ENCODE measurements at places on chromosomes 2 and 18.

- no peak for DNase-seq
Measured at GRCh38 chr2:114442510-114442909, at the start of gene DPP10. DPP10 (plus strand) TSS chr2:114442641.

DNA sequence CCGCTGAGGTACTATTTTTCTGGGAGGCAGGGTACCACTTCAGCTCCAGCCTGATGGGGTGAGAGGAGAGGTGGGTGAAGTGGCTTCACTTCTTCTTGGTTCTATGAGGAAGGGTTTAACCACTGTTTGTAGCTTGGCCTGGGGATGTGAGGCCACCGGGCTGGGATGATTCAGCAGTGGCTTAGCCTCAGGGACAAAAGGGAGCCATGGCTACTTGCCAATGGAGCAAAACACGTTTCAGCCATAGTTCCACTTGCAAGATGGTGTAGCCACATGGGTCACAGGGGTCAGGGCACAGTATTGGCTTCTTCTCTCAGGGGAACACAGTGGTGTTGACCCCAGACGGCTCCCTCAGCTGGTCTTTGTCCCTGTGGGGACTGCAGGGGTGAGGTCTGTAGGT, 14.9 kb downstream of the ZDBF2 start:
- DNase-seq = no peak

GRCh38 chr2:60364491-60364890, 189.0 kb downstream of the BCL11A start:
- DNase-seq = no peak

- no peak for DNase-seq
Measured at GRCh38 chr2:51158251-51158650, 126.3 kb upstream of the NRXN1 start.

- DNase-seq = no peak
Measured at GRCh38 chr2:55361465-55362189, 58.0 kb downstream of the CCDC88A start.

GRCh38 chr18:33421225-33421624, 19.3 kb downstream of the CCDC178 start:
- DNase-seq = no peak

DNA sequence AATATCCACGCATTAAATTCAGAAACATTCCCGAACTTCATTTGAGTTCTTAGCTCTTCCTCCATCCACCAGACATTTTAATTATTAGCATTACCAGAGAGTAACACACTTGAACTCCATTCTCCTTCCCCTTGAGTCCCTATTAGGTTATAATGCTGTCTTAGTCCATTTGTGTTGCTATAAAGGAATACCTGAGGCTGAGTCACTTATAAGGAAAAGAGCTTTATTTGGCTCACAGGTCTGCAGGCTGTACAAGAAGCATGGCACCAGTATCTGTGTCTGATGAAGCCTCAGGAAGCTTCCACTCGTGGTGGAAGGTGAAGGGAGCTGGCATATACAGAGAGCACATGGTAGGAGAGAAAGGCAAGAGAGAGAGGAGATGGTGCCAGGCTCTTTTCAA, 25.4 kb downstream of the TBC1D8 start:
- no peak for DNase-seq

- DNase-seq = no peak
Measured at GRCh38 chr2:33086400-33087015, 139.8 kb downstream of the LTBP1 start.

DNA sequence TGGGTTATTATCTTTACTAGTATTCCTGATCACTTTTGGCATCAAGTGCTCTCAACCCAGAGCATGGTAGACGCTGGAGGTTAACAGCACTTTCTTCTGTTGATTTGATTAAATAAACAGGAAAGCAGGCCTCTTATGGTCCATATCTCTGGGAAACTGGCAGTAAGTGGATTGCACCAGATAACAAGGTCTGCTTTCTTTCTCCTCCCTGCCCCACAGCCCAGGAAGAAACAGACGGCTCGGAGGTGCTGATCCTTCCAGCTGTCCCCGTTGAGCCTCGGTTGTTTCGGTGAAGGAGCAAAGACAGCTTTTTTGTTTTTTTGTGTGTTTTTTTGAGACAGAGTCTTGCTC, 100.8 kb upstream of the KCTD1 start:
- no peak for DNase-seq

- no peak for DNase-seq
Measured at GRCh38 chr2:192151853-192152252, 42.9 kb downstream of the TMEFF2 start.

GRCh38 chr18:8217051-8217564, 392.1 kb upstream of the RAB12 start:
- no peak for DNase-seq

GRCh38 chr18:69172046-69172445, 228.6 kb upstream of the DOK6 start:
- DNase-seq = no peak

DNA sequence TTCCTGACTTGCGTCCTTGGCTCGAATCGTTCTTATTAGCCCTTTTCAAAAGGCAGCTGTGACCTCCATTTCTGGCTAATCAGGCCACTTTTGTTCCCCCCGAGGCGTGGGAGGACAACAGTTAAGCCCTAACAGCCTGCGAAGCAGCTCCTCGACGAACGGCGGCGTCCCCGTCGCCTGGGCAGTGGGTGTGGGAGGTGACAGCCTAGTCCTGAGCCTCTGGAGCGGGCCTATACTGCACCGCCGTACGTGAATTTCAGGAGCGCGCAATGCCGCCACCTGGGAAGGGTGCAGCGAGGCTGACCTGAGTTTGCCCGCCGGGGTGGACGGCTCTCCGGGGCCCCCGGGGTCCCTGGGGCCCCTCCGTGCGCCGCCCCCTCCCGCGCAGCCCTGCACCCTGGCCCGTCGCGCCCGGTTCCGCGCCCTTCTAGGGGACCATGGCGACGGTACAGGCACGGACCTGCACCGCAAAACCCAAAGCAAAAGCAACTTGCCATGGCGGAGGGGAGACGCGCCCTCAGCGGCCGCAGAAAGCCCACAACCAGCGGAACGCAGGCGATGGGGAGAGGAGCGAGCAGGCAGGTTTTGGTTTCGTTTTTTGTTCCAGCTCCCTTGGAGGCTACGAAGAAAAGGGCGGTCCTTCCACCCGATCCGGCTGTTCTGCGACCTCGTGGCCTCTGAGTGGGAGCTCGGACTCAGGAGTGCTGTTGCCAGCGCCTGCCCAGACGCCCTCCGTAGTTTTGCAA, at the start of gene RBM43:
Gene RBM43 (minus strand): TSS at position 633 of the 746 bp plus-strand sequence. CDS start 136 bp downstream, at position 497.
- peak; percentile 70 for DNase-seq

Measured in 8988T (cell line).